T-helper 9 cell (primary cell): ENCODE measurements at places on chromosomes 3 and 15.

- no peak for DNase-seq
These were observed 35.7 kb downstream of the PYGO1 start for GRCh38 chr15:55552451-55552850.

DNA sequence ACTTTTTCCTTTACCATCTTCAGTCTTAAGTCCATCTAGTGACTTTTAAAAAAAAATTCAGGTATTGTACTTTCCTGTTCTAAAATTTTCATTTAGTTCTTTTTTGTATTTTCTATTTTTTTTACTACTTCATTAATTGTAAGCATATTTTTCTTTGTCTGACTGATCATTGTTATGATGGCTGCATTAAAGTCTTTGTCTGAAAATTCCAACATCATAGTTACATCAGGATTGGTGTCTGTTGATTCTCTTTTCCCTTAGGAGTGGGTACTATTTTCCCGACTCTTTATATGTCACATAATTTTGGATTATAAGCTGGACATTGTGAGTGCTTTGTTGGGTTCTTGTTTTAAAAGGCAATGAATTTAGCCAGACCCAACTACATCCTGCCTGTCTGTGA, 34.9 kb upstream of the POLR2M start:
- no peak for DNase-seq

GRCh38 chr3:188303286-188303799, 149.4 kb downstream of the LPP start:
- no peak for DNase-seq

DNA sequence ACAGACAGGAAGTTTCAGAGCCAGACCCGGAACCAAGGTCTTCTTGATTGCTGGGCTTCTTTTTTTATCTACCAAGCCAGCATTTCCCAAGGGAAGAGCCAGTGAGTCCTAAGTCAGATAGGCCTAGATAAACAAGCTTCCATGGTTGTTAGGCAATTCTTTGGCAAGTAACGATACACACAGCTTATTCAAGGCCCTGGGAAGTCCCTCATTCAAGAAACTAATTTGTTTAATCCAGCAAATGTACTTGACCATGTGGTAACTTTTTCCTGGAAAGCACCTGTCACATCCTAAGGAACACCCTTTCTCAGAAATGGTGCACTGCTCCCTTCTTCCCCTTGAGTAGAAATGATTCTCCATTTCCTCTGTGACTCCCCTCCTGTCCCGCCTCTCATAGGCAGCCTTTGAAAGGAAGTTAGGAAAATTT, 209.9 kb downstream of the ITPR1 start:
- no peak for DNase-seq

- no peak for DNase-seq
These were observed 96.8 kb downstream of the CHDH start for GRCh38 chr3:53749448-53749847.

DNA sequence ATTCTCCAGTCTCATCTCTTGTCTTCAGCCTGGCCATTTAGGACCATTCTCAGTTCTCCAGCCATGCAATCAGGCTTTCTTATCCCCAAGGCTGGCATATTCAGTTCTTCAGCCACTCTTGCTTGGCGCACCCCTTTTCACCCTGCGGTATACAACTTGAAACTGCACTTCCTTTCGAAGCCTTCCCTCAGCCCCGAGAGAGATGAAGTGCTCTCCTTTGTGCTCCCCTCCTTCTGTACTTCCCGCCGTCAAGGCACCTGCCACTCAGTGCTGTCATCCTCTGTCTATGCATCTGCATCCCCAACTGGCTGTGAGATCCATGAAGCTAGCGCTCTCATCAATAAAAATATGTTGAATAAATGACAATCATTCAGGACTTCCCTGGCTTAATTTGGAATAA, 45.7 kb downstream of the MORC1 start:
- no peak for DNase-seq

GRCh38 chr3:190696777-190697501, 165.6 kb downstream of the GMNC start:
- no peak for DNase-seq

DNA sequence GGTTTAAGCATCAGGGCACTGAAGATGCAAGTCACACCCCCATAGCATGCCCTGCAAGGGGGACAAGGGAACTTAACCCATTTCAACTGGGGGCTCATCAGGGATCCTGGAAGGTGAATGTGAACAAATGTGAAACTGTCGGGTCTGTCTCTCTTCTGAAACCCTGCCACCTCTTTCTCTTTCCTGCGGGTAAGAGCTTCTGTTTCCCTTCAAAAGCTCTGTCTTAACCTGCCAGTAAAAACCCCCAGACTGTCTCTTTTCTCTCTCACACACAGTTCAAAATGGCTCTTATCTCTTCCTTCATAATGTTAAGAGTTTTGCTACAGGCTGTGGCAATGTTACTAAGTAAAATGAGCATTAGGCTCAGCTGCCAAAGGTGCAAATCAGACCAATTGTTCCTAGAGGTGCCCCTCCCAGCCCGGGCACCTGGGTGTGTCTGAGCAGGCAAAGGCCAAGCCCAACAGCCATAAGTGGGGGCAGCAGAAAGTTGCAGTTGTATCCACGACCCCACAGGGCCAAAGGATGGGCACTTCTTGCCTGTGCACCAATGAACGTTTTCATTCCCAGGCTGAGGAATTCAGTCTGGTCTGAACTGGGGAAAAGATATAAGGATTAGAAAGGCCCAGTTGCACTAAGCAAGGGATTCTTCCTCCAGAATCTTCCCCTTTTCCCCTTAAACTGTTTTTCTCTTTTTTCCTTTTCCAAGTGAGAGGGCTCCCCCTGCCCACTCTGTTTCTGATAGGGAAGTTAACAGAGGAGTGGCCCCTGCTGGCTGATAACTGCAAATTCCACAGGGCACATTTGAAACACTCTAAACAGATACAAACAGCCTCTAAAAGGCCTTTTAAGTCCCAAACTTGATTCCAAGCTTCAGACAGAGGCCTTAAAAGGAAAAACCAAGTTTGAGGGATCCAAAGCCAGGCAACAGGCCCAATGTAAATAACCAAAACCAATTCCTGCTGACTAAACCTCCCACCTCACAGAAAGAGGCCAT, 113.8 kb upstream of the EPHA6 start:
- no peak for DNase-seq

GRCh38 chr3:35862057-35862456, 222.7 kb downstream of the ARPP21 start:
- no peak for DNase-seq

DNA sequence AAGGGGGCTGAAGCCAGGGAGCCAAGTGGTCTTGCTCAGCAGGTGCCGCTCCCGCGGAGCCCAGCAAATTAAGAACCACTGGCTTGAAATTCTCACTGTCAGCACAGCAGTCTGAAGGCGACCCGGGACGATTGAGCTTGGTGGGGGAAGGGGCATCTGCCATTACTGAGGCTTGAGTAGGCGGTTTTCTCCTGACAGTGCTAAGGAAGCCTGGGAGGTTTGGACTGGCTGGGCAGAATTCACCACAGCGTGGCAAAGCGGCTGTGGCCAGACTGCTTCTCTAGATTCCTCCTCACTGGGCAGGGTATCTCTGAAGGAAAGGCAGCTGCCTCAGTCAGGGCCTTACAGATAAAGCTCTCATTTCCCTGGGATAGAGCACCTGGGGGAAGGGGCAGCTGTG, 57.0 kb upstream of the GPR149 start:
- DNase-seq, result no peak

GRCh38 chr15:78329625-78330024, 10.5 kb upstream of the CRABP1 start:
- DNase-seq, result no peak

DNA sequence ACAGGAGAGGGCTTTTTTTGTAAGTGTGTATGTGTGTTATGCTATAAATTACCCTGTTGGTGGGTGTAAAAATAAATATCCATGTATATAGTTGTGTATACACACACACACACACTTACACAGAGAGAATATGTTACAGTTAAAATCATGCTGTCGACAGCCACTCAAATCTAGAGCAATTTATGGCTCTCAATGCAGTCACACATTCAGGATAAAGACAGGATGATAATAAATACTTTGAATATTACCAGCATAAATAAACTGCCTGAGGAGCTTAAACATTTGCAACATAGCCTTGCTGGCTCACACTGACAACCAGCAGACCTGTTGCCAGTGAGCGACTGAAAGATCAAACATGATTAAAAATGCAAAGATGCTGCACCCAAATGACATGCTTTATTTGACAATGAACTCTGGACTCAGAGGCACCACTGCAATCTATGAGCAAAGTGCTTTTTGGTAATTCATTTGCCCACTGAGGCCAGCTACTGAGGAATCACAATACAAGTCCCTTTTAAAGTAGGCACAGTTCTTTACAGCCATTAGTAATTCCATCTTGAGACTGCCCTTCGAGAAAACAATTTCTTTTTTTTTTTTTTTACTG, 458.9 kb downstream of the FHIT start:
- DNase-seq, result no peak

- no peak for DNase-seq
These were observed 118.6 kb upstream of the CNTN4 start for GRCh38 chr3:1979961-1980615.

DNA sequence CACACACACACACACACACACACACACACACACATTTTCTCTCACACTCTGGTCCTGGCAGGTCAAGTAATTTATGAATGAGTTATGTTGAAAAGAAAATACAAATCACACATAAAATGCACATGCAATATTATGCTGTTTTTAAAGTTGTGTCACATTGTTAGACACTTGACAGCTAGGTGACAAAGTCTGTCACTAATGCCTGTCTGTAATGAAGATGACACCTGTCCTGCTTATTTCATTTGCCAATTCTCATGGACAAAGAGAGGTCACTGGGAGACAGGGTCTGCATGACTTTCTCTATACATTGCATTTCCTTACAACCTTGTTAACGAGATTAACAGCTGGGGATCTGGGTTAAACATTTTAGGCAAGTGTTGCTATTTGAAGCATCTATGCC, 71.2 kb downstream of the ARPP21 start:
- no peak for DNase-seq

GRCh38 chr3:172853005-172853404, 102.5 kb downstream of the ECT2 start:
- no peak for DNase-seq

DNA sequence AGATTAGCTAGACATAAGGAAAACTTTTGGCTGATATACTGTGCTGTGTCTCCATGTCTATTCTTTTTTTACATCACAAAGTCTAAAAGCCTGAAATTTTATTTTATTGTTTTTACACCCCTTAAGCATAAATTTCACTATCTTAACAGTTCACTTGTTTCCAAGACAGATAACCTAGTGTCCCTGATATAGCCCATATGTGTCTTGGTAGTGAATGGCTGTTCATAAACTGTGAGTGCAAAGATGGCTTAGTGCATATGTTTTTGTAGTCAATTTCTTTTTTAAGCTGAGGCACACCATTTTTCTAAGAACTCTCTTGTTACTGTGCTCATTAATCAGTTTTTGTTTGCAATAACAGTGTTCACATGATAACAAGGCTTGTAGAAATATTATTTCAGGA, 381.1 kb downstream of the OXSM start:
- DNase-seq, result no peak

DNA sequence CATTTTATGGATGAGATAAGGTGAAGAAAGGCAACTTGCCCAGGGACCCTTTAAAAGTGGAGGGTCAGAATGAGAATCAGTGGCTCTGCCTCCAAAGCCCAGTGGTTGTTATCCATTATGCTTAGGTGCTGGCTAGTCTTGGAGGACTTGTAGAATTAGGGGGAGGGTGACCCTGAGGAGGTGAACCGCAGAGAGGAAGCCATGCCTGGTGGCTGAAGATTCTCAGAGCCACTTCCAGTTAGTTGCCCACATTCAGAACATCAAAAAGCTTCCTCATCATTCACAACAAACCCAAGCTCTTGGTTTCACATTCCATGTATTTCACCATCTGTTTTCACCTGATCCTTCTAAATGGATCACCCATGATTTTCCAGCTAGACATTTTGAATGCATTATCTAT, 11.2 kb downstream of the EBLN2 start:
- DNase-seq, result no peak

DNA sequence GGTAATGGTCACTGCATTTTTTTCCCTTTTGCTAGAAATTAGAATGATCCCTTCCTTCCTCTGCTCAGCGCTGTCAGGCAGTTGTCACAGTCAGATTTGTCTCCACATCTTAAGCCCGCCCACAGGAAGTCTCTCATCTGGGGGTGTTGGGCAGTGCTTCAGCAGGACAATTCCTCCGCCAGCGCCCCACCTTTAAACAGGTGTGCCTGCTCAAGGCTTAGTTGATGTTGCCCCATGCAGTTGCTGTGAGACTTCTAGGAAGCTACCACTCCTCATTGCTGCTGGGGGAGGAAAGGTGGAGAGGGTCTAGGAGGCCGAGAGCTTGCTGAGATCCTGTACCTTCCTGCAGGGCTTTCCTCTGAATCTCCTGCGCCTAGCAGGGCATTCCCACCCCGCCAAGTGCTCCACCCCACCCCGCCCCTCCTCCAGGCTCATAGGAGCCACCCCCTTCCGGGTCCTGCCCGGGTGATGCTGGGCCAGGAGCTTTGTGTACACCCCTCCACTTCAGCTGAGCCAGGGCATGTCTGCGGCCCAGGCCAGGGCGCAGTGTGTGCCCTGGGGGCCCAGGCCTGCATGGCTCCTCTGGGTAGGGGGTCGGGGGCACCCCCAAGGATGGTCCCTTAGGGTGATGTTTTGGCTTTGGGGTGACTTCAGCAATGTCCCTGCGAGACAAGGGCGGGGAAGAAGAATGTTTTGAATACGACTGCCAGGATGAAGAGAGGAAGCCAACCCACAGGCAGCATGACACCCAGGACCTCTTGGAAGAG, 68.7 kb downstream of the TRAK1 start:
- no peak for DNase-seq

DNA sequence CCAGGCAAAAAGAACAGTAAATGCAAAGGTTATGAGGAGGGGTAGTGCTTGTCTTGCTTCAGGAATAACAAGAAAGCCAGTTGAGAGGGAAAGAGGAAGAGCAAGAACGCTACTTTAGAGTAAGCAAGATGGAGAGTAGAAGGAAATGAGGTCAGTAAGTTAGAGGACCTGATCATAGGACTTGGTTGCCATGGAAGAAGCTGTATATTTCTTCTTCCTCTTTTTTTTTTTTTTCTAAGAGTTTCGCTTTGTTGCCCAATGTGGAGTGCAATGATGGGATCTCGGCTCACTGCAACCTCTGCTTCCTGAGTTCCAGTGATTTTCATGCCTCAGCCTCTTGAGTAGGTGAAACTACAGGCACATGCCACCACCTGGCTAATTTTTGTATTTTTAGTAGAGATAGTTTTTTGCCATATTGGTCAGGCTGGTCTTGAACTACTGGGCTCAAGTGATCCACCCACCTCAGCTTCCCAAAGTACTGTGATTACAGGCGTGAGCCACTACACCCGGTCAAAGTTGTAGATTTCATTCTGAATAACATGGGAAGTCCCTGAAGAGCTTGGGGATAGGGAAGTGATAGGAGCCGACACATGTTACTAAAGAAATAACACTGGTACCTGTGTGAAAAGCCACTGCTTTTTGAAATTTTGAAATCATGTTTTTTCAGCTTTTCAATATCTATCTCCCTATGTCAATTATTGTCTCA, 527.9 kb upstream of the NAALADL2 start:
- DNase-seq, result no peak

- DNase-seq, result no peak
These were observed 111.5 kb downstream of the FILIP1L start for GRCh38 chr3:100002599-100003350.
